AG10803 (cell line): ENCODE measurements at places on chromosomes 12 and 14.

DNA sequence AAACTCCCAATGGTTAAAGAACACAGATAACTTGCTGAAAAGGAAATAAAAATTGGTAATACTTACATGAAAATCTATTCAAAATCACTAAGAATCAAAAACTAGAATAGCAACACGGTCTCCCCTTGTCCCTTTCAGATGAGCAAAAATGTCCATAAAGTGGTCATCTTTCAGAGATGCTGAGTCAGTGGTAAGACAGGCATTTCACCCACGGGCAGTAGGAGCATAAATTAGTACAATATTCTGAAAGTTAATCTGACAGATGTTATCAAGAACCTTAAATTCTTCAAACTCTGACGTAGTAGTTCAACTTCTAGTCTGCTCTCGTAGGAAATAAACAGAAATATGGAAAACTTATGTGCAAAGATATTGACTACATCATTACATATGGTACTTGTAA lies 33.1 kb upstream of the GNPNAT1 start:
- DNase-seq: no peak

GRCh38 chr12:20885116-20885515 lies 74.6 kb downstream of the SLCO1B3 start:
- no peak for DNase-seq

DNA sequence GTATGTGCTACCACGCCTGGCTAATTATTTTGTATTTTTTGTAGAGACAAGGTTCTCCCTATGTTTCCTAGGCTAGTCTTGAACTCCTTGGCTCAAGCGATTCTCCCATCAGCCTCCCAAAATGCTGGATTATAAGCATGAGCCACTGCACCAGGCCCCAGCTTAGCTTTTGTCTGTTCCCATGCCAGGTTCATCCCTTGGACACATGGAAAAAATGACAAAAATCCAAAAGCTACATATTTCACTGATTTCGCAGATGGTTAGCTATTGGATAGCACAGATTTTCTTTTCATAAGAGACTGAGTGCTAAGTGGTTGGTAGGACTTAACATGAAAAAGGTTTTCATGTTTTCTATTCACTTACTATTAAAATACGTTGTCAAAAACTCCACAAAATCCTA lies 286.6 kb upstream of the KITLG start:
- DNase-seq: peak; percentile 75

DNA sequence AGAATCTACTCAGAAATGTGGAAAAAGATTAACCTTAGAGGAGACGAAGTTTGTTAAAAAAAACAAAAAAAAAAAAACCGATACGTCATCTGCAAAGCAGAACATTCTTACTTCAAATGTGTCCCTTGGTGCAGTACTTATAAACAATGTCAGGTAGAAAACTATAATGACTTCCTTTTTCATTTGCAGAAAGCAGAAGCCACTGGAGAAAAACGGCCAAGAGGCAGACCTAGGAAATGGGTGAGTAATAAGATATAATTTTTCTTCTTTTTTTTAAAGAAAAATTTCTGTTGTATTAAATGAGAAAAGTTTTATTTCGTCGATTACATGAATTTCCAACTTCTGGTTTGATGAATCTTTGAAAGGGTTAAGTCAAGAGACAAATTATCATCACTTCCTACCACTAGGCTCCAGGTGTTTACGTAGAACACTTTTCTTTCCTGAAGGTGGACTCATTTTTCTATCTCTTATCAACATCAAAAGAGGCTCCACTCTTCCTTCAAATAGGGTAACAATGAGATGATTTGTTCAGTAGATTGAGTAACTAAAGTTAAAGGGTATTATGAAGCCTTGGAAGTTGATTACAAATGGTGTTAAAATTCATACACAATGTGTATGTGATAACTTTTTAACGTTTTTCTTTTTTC lies 14.2 kb downstream of the HMGA2 start:
- DNase-seq: no peak

GRCh38 chr12:82515652-82516051 lies 157.3 kb downstream of the METTL25 start:
- no peak for DNase-seq

GRCh38 chr14:74589291-74589879 lies 22.7 kb downstream of the LTBP2 start:
- DNase-seq: no peak

GRCh38 chr14:72558721-72559120 lies 335.2 kb downstream of the DPF3 start:
- peak; percentile 62 for DNase-seq

DNA sequence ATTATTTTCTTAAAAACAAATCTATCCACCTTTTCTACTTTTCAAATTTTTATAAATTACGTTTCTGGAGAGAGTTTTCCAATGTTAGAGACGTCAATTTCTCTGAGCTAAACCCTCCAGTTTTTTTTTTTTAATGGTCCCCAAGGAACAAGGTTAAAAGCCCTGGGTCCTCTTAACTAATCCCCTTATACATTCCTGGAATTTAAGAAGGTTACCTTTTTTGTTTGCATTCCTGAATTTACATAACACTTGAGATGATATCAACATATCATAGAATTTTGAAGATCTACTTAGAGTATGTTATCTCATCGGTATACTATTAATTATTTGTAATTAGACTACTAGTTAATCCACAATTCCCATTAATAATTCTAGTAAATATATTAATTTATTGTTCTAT lies 662.2 kb upstream of the LRFN5 start:
- DNase-seq: no peak

- DNase-seq: no peak
These were observed 333.6 kb downstream of the TMEM121 start for GRCh38 chr14:105859717-105860614.

DNA sequence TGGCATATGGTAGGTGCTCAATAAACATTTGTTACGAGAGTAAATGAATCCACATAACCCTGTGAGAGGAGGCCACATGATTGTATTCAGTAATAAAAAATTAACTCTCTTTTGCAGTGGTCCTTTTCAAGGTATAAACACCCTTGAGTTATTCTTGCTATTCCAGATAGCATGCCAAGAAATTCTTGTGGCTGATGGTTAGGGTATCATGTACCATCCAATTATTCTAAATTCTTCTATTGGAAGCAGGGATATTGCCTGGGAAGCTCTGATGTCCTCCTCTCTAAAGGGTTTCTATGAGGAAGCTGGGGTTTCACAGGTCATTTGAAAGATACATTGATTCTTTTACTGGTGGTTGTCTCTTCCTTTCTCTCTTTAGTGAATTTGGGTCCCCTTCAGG lies 10.1 kb downstream of the AKAP6 start:
- no peak for DNase-seq

DNA sequence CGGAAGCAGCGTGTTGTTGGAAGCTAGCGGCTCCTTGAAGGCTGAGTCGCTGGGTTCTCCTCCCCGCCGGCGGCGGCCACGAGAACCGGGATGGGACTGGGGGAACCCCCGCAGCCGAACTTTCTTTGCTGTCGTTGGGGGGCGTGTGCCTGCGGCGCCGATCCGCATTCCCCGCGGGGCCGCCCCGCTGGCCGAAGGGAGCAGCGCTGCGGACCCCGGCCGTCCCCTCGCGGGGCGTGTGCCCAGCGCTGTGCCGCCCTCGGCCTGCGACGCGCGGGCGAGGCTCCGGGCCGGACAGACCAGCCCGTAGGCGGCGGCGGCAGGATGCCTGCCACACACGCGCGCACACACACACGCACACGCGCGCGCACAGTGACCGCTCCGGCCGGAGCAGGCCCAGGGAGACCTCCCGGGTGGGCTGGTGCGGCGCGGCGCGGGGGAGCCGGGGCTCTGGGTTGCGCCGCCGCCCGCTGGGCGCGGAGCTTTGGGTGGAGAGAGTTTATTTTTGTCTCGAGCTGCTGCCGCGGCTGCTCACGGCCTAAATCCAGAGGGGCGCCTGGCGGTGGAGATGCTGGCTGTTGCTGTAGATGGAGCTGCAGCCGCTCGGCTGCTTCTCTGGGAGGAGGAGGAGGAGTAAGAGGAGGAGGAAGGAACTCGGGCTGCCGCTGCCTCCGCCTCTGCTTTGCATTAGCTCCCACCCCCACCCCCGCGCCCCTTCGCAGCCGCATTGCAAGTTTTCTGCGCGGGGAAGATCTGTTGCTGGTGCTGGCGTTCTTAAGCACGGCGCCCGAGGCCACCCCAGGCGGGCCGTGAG lies at the start of gene SAMD4A:
Gene SAMD4A (plus strand): TSS at position 719 of the 814 bp plus-strand sequence. CDS start 789 bp downstream, outside the sequence.
- DNase-seq: peak; percentile 89

DNA sequence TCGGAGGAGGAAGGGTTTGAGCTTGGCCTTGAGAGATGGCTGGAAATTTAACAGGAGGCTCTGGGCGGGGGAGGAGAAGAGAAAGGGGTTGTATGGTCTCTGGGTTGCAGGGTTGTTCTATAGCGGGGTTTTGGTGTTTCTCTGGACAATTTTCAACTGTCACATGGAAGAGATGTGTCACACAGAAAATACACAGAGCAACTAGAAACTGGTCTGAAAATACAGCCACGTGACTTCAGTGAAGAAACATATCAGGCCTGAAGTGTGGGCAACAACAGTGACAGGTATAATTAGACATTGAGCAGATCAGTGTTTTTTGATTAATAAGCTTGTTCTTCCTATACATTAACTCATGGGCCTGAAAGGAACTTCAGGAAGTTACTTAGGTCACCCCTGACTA lies 205.3 kb upstream of the HMGA2 start:
- DNase-seq: no peak

DNA sequence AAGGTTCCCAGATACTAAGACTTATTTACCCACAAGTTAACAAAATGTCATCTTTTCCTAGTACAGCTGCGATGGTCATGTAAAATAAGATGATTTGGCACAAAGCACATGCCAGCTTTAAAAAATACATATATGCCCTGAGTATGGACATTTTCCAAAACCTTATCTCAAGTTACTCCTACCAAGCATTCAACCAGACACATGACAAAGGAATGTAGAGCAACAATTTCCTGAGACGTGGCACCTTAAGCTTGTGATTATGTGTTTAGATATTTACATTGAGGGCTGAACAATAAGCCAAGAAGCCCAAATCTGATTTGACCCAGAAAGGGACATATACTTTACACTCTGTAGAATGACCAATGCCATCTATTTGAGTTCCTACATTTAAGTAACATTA lies 24.5 kb upstream of the OVCH1 start:
- no peak for DNase-seq

DNA sequence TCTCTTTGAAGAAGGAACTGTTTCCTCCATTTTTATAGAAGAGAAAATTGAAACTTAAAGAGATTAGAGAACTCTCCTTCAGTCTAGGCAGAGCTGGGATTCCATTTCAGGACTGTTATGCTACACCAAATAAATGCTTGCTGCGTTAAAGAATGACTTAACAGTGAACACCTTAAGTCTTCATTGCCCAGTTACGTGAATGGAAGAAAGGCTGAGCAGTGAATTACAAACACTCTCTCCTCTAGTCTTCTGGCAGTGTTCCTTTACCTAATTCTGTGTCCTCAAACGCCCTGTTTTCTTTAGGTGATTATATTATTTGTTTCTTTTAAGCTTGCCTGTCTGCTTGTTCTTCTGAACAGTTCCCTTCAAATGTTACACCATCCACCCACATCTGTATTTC lies 59.7 kb downstream of the RCOR1 start:
- no peak for DNase-seq

DNA sequence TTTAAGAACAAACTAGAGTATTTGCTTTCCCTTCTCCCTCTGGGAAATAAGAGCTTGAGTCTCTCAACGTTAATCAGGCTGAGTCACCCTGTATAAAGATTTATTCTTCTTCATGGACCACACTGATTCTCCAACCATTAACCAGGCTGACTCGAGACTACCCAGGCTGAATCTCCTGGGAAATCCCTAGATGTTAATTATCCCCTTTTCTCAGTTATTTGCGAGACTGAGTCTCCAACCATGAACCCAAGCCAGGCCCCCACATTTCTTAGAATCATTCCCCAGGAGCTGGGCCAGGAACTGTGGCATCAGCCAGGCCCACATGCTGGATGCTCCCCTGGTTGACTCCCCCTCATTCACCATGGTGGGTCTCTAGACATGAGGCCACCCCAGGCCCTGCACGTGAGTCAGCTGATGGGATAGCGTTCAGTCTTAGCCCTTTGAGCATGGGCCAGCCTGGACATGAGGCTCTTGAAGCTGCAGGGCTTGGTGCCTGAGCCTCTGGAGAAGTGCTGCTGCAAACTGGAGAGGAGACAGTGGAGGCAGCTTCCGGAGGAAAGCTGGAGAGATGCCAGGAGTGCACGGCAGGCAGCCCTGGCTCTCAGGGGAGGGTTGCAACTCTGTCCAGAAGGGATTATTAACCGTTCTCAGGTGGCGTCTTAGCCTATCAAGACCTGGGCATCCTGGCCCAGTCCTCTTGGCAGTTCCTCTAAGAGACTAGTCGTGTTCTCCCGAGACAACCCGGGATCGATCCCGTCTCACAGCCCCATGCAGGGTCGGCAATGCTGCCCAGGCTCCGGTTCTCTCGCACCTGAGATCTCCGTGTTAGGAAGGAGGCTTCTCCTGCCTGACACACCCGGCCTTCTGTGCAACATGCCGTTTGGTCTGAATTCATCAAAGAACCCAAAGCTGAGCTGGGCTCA lies 296.6 kb downstream of the ADGRD1 start:
- DNase-seq: no peak
